SHP77 (cell line): ENCODE measurements at places on chromosomes 6 and 20.

DNA sequence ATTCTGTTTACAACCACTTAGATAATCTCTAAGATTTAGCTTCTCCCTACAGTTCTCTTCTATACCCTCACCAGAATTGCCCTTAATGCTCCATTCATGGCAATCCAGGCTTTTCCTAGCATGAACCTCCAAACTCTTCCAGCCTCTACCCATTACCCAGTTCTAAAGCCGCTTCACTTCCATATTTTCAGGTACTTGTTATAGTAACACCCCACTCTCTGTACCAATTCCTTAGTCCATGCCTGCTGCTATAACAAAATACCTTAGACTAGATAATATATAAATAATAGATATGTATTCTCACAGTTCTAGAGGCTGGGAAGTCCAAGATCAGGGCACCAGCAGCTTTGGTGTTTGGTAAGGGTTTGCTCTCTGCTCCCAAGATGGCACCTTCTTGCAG lies 16.5 kb upstream of the TRERF1 start:
- no peak for DNase-seq

DNA sequence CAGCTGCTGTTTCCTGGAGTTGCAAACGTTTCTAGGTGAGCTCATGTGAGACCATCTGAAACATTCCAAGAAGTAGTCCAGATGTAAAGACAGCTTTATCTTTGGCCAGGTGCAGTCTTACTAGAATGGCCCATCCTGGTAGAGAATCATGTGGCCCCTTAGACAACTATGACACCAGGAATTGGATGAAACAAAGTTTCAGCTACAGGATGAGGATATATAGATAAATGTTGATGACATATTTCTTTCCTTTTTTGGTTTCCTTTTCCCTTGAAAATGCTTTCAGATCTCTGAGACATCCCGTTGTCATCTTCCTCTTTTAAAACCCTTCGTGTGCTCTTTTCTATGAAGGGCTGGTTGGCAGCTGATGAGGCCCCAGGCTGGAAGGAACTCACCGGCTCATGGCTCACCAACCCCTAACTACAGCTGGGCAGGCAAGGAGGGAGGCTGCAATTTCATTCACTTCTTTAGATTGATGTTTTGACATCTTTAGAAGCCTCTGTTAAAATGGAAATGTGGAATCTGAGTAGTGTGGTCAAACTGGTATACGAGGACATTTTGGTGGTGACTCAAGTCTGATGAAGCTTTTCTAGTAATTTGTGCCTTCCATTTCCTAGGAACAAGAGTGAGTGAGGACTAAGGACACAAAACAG lies 167.9 kb upstream of the TNFAIP3 start:
- DNase-seq: no peak

DNA sequence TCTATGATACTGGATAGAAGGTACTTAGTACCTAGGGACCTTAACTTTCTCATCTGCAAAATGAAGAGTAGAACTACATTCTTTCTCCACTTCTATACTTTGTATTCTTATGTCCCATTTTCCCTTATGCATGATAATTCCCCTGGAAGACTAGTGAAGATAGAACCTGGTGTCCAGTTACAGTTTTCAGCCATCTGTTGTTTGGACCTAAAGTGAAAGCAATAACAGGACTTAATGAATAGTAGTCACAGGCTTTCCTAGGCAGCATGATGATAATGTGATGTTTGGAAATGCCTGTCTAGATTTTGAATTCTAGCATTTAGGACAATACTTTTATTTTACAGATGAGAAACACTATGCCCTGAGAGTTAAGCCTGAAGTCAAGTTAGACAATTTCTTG lies 153.8 kb downstream of the RIMS1 start:
- no peak for DNase-seq

DNA sequence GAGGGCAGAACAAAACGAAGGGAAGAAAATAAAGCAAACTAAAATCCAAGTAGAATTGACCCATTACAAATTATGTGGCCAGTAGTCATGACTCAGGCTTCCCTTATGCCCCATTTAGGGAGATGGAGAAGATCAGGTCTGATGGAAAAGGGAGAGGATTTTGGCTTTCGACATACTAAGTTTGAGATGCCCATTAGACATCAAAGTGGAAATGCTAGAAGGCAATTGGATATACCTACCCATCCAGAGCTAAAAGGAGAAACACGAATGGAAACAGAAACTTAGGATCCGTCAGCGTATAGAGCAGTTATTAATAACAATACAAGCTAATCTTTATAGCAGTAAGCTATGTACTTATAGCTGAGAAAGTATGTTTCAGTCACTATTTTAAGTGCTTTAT lies 4.8 kb downstream of the TRPC4AP start:
- DNase-seq: no peak

- DNase-seq: no peak
Observed at GRCh38 chr6:101167638-101168037, 225.9 kb upstream of the GRIK2 start.

DNA sequence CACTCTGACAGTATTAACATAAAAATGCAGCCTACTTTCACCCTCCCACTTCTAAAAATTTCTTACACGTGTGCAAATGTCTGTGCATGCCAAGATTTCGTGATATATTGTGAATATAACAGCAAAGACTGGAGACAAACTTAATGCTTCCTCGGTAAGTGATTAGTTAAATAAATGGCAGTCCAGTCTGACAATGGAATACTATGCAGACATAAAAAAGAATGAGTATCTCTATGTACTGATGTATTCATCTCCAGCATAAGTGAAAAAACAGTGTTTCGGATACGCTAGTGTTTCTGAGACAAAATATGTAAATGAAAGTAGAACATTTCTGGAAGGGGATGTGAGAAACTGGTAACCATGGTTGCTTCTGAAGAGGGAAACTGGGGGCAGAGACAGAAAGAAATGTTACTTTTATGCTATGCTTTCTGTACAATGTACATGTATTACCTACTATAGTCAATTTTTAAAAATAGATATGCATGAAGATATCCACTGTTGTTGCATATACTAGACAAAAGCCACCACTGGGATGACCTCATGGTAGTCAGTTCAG lies 7.0 kb downstream of the SLC22A23 start:
- no peak for DNase-seq

- no peak for DNase-seq
Observed at GRCh38 chr20:38659597-38659880, 57.9 kb downstream of the ARHGAP40 start.

DNA sequence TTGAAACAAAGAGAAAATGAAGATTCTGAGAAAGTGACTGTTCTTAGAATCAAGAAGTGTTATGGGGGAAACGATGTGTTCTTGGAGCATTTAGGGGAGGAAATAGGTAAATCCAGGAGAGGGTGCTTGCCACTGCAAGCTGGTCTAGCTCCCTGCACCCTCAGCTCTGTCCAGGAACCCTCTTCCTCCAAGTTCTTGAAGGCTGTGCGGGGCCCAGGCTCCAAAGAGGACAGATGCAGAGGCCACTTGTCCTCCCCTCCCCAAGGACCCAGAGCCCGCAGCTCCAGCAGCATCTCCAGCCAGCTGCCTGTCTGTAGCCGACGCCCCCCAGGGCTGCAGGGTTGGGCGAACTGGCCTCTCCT lies 87.9 kb downstream of the CDC5L start:
- no peak for DNase-seq

GRCh38 chr6:161772176-161772575 lies 498.3 kb upstream of the AGPAT4 start:
- DNase-seq: no peak

DNA sequence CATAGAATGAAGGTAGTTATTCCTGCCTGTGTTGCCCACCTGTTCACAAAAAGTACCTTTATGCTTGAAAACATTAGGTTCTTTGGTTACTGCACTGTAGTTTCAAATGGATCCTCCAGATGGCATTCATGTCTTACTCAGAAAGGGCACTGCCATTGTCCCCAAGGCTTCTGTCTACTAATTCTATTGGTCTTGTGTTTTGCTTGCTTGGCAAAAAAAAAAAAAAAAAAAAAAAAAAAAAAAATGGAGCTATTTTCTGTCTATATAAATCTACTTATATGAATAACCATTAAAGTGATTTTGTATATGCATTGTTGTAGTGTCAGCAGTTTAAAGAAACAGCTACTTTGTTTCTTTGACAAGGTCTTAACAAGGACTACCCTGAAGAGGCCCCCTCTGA lies 12.7 kb upstream of the EFHC1 start:
- DNase-seq: peak; percentile 31

DNA sequence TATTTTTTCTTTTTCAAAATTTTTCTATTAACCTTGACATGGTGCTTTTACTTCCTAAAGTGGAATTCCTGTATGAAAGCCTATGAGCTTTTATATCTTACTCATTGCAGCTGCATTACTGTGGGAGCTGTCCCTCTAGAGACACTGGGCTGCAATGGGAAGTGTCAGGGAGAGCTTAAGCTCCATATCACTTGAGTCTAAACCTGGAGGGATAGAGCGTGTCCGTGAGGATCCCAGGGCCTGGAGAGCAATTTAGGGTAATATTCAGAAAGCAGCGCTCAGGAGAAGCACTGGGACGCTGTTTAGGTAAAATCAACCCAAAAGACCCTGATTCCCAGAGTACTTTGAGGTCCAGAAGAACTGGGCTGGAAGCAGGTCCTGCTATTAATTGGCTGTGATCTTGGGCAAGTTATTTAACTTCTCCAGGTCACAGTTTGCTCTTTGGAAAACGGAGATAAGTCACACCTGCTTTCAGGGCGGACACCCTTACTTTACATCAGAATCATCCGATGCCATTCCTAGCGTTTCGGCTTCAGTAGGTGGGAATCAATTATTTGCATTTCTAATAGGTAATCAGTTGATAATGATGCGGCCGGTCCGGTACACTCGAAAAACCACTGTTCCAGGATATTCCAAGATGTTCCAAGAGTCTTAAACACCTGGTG lies 628 bp upstream of the ERGIC3 start:
- DNase-seq: peak; percentile 13

GRCh38 chr6:6494677-6495076 lies 93.8 kb upstream of the LY86 start:
- DNase-seq: peak; percentile 56

DNA sequence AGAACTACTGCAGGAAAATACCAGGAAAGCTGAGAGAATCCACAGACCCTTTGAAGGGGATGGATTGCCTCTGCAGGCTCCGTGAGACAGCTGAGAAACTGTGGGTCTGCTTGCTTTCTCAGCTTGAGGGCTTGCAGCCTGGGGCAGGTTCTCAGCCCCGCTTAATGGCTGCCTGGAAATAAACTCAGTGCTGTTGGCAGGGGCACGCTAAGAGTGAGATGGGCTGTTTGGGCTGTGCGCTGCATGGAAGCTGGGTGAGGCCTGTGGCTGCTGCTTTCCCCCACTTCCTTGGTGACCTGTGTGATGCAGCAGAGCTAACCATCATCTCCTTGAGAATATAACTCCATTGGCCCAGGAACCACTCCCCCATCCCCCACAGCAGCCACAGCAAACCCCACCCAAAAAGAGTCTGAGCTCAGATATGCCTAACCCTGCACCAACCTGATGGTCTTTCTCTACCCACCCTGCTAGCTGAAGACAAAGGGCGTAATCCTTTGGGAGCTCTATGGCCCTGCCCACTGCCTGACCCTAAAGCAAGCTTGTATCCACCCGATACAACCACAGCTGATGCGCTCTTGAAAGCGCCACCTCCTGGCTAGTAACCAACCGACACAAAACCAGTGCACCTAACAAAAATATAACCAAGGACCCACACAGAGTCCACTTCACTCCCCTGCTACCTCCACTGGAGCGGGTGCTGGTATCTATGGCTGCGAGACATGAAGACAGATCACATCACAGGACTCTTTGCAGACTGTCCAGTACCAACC lies 800.6 kb upstream of the MAP3K7 start:
- no peak for DNase-seq

DNA sequence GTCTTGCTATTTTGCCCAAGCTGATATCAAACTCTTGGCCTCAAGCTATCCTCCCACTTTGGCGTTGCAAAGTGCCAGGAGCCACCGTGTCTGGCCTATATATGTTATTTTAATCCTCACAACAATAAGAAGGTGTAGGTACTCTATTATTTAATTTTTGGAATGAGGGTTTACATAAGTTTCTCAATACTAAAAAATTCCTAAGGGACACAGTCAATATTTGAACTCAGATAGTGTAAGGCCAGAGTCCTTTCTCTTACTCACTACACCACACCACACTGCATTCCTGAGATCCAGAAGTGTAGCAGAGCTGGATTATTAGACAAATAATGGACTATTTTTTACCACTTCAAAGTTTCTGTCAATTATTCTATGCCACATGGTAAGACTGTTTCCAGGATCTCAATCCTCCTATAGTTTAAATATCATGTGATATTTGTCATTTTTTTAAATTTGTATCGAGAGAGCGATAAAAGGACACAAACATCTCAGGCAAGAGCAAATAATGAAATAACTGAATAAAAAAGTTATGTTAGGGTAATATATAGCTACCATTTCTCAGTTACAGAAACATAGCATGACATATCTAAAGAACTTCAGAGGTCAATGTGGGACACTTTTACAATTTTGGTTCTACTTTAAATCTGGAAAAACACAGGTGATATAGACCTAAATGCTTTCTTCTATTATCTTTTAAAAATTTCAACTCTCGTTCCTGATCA lies 162.2 kb upstream of the THEMIS start:
- no peak for DNase-seq
